ENCODE measurements at places on chromosomes 7 and 10. TPM values are rescaled to one million over a fixed set of nuclear protein-coding genes. Genes with fewer than 3 reads are reported as not detected.

GRCh38 chr7:76254781-76255180 lies 47.7 kb upstream of the HSPB1 start:
- DNase-seq: no peak

- no peak for DNase-seq
These were observed 243.5 kb upstream of the TCF7L2 start for GRCh38 chr10:112706577-112706976.

- DNase-seq: no peak
These were observed 72.0 kb upstream of the PARD3 start for GRCh38 chr10:34886906-34887642.

SCIN gene
- 144 TPM for polyA plus RNA-seq

DNA sequence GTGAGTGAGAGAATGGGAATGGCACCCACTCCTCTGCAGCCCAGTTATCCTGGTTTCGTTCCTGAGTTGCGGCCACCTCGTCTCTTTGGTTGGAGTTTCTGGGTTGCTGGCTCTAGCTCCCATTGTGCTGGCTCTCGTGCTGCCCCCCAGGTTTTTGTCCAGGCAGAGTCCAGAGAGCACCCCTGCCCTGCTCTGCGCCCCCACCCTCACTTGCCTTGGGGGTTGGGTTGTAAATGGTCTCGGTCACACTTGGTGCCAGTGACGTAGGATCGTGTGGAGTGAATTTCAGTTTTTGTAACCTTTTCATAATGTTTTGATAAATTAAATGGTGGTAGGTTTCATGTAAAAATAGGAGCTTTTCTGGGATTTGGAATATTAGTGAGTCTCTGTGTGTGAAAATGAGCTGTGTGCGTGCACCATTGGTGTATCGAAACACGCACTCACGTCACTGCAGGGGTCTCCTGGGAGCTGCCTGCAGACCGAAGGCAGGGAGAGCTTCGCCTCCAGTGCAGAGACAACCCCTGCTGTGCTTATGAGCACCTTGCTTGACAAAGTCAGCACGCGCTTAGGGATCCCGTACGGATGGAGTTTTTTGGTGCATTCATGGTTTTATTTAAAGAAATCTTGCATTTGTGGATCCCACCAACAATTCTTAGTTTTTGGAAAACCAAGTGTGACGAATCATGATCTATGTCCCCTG lies 32.9 kb downstream of the PFKP start:
- DNase-seq: no peak

DNA sequence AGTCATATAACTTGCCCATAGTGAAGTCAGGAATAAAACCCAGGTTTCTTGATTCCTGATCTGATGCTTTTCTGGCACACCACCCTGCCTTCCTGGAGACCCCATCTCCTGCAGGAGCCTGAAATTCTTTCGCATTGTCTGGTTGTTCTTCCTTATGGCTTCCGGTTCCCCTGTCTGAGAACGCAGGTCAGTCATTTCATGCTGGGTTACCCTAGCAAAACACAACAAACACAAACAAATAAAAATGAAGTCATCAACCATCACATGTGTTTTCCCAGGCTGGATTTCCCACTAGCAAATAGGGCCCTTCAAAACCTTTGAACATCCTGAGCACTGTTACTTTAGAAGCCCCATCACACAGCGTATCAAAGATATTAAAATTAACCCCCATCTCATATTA lies 569.6 kb downstream of the LRMDA start:
- no peak for DNase-seq

GRCh38 chr10:28256776-28257175 lies 46.1 kb downstream of the MPP7 start:
- DNase-seq: no peak

- DNase-seq: no peak
These were observed 383.2 kb downstream of the PTPRN2 start for GRCh38 chr7:158204453-158204852.

DNA sequence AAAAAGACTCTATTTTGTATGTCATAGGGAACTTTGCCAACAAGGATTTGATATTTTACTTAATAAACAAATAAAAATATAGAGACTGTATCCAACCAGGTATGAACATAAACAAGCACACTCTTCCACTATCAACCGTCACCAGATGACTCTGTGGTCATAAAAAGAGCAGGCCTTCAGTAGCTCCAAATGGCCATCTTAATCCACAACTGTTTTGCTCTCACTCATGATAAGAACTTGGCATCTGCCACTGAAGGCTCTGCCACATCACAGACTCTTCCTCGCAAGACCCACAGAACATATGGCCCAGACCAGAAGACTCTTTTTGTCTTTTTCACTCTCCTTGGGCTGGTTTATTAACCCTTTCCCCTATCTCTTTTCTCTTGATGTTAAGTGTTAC lies 98.7 kb upstream of the POM121L12 start:
- no peak for DNase-seq

KLF14 gene
- 0.46 TPM for polyA plus RNA-seq

DNA sequence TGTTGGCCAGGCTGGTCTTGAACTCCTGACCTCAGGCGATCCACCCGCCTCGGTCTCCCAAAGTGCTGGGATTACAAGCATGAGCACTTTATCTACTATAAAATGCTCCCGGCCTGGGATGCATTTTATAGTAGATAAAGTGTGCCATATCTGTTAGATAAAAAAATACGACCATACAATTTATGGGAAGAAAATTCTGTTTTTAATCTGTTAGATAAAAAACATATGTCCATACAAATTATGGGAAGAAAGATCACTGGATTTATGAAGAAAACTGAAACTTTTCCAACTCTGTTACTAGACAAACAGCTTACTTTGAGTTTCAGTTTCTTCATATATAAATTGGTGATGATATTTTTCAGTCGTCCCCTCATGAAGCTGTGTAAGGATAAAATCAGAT lies 4.5 kb downstream of the TSPAN13 start:
- no peak for DNase-seq

DNA sequence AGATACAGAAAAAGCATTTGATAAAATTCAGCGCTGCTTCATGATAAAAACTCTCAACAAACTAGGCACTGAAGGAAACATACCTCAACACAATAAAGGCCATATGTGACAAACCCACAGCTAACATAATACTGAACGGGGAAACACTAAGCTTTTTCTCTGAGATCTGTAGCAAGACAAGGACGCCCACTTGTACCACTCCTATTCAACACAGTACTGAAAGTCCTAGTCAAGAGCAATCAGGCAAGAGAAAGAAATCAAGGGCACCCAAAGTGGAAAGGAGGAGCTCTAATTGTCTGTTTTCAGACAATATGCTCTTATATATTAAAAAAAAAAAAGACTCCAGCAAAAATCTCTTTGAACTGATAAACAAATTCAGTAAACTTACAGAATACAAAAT lies 13.3 kb downstream of the DIP2C start:
- DNase-seq: no peak

DNA sequence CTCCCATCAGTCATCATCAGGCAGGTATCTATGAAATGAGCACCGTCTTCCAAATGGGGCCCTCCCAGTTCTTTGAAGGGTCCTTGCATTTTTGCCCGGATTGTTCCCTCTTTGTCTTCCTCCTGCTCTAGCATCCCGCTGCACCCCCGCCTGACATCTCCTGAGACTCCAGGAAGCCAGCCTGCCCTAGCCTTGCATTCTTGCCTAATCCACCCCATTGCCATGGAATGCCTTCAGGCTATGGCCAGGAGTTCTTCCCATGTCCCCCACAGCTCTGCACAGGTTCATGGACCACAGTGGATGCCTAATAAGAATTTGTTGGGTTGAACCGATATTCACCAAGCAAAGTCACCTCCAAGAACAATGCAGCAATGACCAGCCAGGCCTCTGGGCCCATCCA lies 62.1 kb downstream of the ZMIZ1 start:
- no peak for DNase-seq

- DNase-seq: no peak
These were observed 112.1 kb downstream of the FAM53B start for GRCh38 chr10:124632064-124632531.

DNA sequence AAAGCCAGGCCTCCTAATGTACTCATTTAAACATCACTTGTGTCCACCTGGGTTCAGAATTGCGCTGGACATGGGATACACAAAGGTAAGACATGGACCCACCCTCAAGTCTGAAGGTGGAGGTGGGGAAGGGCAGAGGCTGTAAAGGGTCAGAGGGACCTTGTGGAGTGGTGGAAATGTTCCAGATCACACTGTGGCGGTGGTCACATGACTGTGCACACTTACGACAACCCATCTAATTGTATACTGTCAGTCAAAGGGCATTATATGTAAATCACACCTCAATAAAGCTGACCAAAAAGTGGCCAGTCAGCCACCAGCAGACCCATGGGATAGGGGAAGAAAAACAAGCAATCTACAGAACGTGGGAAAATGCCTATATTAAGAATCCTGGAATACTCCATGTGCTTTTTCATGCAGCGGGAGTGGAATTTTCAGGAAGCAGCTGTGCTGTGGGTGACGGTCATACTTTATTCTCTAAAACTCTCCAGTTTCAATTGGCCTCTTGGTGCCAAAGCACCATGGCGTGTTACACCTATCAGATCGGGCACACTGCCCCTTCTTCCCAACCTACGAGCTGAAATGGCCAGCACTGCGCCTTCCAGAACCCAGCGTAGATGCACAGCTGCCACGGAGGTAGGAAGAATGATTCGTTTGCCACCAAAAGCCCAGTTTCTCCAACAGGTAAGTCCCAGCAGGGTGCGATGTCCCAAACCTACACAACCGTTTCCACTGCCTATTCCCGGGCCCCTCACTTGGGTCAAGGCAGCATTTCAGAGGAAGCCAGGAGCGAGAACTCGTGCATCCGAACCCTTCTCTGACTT lies 69.8 kb downstream of the PRKAG2 start:
- DNase-seq: no peak

DNA sequence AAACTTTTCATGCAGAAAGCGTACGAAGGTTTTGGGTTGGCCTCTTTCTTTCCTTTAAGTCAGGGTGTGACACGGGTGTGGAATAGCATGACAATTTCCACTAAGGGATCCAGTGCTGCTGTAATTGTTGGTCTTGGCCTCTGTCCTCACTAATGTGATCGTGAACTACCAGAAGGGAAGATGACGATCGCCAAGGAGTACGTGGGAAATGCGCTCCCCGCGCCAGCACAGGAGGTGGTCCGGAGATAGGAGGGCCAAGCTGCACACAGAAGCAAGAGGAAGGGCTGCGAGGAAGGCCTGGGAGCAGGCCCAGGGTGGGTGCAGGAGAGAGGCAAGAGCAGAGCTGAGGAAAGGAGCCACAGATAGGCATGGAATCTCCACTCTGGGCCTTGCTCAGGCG lies 79.7 kb upstream of the PODXL start:
- no peak for DNase-seq

DNA sequence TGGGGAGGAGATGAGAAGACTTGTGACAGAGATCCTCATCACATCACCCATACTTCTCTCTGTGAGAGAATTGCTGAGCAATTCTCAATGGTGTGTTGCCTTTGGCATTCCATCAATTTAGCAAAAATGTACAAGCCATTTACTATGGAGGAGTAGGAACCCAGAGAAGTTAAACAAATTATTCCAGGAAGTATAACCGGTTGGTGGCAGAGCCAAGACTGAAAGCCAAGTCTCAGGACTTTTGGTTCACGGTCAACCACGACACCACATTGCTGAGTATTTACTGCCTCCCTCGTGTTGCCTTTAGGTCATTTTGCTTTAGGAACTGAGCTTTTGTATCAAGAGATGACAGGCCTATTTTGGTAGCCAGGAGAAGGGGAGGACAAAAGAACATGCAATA lies 88.0 kb upstream of the ELMO1 start:
- no peak for DNase-seq

ZNF425 gene
- polyA plus RNA-seq: 6.3 TPM

GRCh38 chr7:142519079-142520078 lies 229.9 kb upstream of the PRSS1 start:
- no peak for DNase-seq

GRCh38 chr7:116441534-116441933 lies 58.0 kb upstream of the CAV2 start:
- no peak for DNase-seq

DNA sequence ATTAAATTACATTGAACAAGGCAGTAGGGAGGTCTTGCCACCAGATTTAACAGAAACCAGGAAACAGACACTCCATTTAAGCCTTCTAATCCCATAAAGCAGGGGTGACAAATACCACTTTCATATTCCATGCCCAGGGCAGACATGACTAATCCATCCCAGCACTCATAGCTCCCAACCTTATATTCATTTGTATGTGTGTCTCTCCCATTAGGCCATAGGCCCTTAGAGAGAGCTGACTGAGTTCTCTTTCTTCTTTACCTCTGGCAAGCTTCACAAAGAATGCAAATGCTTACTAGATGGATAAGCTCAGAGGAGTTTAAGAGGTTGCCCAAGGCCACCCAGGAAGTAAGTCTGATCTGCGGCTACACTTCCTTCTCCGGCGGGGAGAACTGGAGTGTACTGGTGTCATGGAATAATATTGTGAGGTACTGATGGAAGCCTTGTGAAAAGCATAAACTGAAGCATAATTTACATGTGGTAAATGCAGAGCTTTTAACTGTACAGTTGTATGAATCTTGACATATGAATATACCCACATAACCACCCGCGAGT lies 239.7 kb upstream of the HABP2 start:
- no peak for DNase-seq

GRCh38 chr7:151393031-151393977 lies 16.5 kb downstream of the WDR86 start:
- DNase-seq: no peak

FBXL13 gene
- polyA plus RNA-seq: 3.5 TPM

RNF148 gene
- 0.36 TPM for polyA plus RNA-seq

- no peak for DNase-seq
These were observed 225.2 kb downstream of the XPNPEP1 start for GRCh38 chr10:109698086-109698485.

All from renal pelvis (tissue), 12 donors.